Left cardiac atrium (tissue), 4 donors: ENCODE measurements at places on chromosomes 11 and 22. TPM values are rescaled to one million over a fixed set of nuclear protein-coding genes. Genes with fewer than 3 reads are reported as not detected.

The CUL5 gene
- 40.5 TPM for total RNA-seq

The F2 gene
- not detected for total RNA-seq

The ZBTB16 gene
- total RNA-seq = 79.5 TPM

The RFPL2 gene
- 0.12 TPM for total RNA-seq

The CARD18 gene
- total RNA-seq = not detected

The GPHA2 gene
- total RNA-seq = not detected

The SLC6A5 gene
- total RNA-seq = not detected

The BARX2 gene
- not detected for total RNA-seq

The BTBD18 gene
- total RNA-seq = not detected

The TRIM51 gene
- not detected for total RNA-seq

The C11orf21 gene
- total RNA-seq = 19.1 TPM
